ENCODE measurements at places on chromosomes 6 and 20. TPM values are rescaled to one million over a fixed set of nuclear protein-coding genes. Genes with fewer than 3 reads are reported as not detected.
A peak's percentile ranks its signal among the peaks of the same experiment; 100 is the strongest.

The TNFRSF6B gene
- total RNA-seq = 0.26 TPM

The TRIM10 gene
- total RNA-seq = not detected

The RBBP8NL gene
- total RNA-seq = not detected

The ABHD16B gene
- total RNA-seq = not detected

The NAA20 gene
- 53.7 TPM for total RNA-seq

The TRIM31 gene
- total RNA-seq = not detected

The SLC23A2 gene
- total RNA-seq = 9.9 TPM

The ZKSCAN4 gene
- total RNA-seq = 3.2 TPM

The BANF2 gene
- total RNA-seq = not detected

- DNase-seq = no peak
Measured at GRCh38 chr6:2793534-2794151, 28.4 kb downstream of the WRNIP1 start.

DNA sequence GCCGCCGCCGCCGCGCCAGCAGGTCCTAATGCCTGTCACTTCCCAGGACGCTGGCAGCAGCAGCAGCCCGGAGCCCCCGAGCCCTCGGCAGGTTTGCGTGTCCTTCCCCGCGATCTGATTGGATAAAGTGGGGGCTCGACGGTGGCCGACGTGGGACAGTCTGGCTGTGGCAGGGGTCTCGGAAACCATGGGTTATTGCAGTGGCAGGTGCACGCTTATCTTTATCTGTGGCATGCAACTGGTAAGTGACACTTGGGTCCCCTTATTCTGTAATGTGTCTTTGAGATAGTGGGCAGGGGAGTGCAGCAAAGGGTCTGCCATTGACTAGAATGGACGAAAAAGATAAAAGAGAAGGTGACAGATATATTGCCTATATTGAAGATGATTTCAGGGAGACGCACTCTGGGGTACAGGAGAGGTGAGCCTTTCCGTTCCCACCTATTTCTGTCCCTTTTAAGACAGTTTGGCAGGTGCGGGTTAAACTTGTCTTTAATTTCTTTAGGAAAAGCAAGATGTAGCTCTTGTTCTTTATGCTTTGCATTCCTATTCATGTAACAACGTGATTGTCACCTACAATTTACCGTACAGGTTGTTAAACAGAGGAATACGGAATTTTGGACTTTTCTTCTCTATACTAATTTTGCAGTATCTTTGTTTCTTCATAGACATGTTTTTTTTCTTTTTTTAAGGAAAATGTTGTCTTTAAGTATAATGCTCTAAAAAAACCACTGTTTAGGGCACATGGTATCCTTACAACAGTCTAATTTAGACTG lies 535 bp downstream of the NKAIN2 start:
- peak; percentile 23 for DNase-seq

- no peak for DNase-seq
Measured at GRCh38 chr6:91437315-91437729, 850.5 kb upstream of the MAP3K7 start.

- no peak for DNase-seq
Measured at GRCh38 chr6:136410201-136411024, 120.8 kb upstream of the BCLAF1 start.

DNA sequence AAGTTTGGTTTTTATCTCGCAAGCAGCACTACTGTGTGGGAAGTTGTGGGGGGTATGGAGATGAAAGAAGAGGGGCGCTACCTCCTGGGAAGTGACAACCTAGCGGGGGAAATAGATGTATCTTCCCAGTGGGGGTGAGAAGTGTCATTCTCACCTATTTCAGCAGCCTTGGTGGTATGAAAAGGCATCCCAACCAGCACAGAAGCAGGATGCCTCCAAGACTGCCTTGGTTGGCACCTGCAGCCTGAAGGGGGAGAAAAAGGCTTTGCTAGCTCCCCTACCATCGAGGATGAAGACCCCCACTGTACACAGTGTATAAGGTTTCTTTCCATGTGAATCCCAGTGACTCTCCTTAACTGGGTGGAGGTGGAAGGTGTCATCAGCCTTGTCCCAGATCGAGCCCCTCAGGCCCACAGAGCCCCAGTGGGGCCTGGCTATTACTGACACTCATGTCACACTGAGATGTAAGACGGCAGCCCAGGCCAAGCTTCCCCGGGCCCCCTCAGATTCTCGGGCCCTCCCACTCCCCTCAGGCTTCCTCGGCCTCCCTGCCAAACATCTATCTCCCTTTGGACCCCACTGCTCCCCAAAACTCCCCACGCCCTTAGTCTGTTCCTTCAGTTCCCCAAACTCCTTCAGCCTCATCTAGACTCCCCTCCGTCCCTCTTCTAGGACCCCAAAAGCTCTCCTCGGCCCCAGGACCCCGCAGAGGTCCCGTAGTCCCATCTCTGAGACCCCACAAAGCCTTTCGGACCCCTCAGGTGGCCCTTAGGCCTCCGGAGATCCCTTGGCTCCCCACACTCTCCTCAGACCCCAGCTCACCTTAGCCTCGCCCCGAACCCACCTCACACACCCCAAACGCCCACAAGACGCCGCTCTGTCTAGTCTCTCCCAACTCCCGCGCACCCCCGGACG lies 688 bp downstream of the COMMD7 start:
- peak; percentile 11 for DNase-seq

- no peak for DNase-seq
Measured at GRCh38 chr6:124190256-124190655, 386.6 kb downstream of the NKAIN2 start.

DNA sequence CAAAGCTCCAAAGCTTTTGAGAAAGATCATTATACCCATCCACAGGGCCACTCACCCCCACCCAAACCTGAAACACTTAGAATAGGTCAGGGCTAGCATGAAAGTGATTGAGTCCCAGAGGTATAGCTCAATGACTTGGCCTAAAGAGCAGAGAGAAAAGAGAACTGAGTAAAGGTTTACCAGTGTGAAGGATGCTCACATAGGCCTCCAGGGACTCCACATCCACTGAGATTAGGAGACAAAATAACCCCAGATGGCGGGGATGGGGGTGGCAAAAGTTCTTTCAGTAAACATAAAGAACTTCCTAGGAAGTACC lies 12.2 kb downstream of the SAYSD1 start:
- DNase-seq = no peak

DNA sequence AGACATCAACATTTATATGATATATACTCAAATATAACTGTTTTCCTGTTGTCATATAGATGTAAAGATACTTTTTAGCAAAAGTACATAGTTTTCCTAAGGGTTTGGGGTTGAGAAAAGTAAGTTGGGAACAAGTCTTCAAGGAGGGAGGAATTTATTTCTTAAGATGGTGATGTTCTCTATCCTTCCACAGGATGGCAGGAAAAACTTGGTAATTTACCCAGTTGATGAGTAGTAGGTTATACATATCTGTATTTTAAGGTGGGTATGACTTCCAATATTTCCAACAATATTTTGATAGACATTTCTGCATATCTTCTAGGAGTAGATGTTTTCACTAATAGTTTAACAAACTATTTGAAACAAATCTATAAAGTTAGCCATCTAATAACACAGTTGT lies 254.4 kb downstream of the RIMS1 start:
- DNase-seq = no peak

DNA sequence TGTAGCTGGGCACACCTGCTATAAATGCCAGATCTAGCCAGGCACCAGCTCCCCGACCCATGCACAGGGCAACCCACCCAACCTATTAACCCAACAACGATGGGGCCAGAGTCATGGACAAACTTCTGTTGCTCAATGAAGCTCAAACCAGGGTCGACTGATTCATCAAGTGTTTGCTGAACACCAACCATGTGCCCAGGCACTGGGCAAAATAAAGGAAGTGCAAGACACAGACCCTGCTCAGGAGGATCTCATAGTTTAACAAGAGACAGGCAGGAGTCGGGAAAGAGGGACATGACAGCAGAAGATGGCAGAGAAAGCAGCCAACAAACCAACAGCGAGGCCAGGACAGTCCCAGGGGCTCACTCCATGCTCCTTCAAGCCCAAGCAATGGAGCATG lies 18.8 kb downstream of the KCNK5 start:
- no peak for DNase-seq

GRCh38 chr6:143513410-143513809 lies 1.9 kb upstream of the FUCA2 start:
- DNase-seq = no peak

DNA sequence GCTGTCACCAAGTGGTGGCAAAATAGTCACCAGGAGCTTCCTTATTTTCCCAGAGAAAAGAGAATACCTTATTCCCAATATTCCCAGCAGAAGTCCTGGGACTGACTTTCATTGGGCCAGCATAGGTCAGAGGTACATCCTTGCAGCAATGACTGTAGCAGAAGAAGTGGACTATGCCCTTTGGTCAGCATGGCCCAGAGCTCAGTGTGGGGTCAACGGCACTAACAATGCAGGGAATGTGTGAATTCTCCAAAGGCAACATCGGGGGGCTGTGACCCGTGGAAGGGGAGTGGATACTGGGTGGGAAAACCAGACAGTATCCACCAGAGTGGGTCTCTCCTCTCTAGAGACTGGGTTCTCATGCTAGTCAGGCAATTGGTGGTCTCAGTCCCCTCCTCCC lies 15.6 kb upstream of the LBP start:
- no peak for DNase-seq

GRCh38 chr6:127191716-127192115 lies 73.2 kb downstream of the RSPO3 start:
- no peak for DNase-seq

- no peak for DNase-seq
Measured at GRCh38 chr20:49631061-49631716, 63.3 kb upstream of the PTGIS start.

DNA sequence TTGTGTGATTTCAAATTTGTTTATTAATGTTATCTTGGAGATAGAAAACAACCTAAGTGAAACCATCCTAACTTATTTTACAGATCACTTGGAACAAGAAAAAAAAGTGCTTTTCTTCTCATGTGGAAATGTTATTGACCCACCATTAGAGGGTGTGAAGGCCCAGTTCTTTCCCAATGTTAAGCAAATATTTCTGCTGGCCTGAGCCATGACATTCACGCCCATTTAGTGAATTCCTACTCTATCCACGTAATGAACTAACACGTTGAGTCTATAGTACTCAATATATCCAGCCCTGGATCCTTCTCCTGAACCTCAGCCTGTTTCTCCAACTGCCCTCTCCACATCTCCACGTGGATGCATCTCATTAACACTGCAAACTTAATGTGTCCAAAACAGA lies 180.6 kb upstream of the ZFP64 start:
- DNase-seq = no peak

DNA sequence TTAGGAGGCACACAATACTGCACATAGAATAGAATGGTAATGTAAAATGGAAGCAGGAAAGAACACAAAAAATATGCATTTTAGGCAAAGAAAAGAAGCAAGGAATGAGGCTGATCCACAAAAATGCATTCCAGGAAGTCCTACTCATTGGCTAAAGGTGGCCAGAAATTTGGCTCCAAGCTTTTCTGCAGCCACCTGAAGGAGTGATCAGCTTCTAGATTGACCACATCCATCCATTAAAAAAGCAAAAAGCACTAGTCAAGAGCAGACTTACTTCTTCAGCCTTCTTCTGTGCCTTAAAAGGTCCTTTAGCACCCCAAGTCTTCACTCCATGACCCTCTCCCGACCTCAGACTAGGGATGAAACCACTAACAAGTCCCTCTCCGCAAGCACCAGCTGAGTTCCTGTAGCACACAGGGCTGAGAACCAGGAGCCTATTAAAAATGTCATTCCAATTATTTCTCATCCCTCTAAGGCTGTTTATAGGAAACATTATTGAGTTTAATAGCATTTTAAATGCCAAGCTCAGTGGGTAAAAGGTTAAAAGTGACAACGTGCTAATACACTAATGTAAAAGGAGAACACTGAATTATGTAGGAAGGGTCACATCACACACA lies 36.5 kb downstream of the TRAM2 start:
- no peak for DNase-seq

DNA sequence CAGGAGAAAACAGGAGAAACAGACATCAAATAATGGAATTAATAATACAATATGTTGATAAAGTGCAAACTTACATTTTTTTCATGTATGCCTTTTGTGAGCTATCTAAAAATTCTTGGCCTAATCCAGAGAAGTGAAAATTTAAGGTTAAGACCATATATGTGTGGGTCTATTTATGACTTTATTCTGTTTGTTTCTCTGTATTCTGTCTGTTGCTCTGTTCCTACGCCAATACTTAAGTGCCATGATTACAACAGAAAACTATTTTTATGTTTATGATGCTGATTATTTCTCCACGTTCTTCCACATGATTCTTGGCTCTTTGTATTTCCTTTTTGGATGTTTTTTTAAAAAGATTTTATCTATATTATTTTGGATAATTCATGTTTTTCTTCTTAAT lies 109.6 kb upstream of the MAP3K4 start:
- no peak for DNase-seq

DNA sequence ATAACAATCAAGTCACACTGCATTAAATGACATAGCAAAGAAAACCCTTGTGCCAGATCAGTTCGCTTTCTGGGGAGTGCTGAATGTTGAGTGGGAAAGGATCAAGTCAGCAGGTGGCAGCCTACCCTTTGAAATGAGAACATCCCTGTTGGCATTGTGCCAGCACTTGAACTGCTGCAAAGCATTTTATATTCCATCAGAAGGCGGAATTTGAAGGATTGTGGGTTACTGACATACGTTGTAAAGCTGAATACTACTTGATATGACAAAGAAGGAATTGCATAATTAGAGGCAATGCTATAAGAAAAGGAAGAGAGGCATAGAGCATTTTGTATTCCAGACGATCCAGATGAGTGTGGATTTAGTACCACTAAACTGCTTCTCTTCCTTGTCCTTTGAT lies 26.5 kb downstream of the BCKDHB start:
- no peak for DNase-seq

- DNase-seq = no peak
Measured at GRCh38 chr6:112234601-112235000, 19.8 kb downstream of the LAMA4 start.

DNA sequence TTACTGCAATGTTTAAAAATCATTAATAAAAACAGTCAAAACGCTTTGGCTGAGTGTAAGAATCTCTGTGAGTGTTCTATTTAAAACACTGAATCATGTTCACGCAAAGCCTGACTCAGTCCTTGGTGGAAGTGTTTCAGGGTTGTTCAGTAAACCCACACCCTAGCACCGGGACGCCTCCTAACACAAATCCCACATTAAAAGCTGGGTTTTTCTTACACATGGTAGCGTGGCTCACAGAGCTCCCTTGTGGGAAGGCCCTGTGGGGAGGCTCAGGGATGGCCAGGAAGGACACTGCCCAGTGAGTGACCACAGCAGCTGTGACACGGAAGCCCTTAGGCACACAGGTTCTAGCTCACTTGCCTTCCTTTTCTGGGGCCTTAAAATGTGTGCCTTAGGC lies 80.2 kb downstream of the GMPR start:
- DNase-seq = no peak

- DNase-seq = no peak
Measured at GRCh38 chr6:82227770-82228169, 19.8 kb downstream of the IBTK start.

GRCh38 chr6:25714765-25715164 lies 39.8 kb upstream of the SLC17A4 start:
- DNase-seq = no peak

- DNase-seq = no peak
Measured at GRCh38 chr6:136566851-136567250, 16.6 kb upstream of the MAP7 start.
